ENCODE measurements at places on chromosomes 13 and 19.

GRCh38 chr19:44278181-44278690, 18.6 kb downstream of the ZNF233 start:
- no peak for DNase-seq

- DNase-seq: no peak
Measured at GRCh38 chr19:17718550-17718946, 732 bp upstream of the MAP1S start.

- no peak for DNase-seq
Measured at GRCh38 chr13:19960653-19960976, 2.1 kb downstream of the ZMYM2 start.

DNA sequence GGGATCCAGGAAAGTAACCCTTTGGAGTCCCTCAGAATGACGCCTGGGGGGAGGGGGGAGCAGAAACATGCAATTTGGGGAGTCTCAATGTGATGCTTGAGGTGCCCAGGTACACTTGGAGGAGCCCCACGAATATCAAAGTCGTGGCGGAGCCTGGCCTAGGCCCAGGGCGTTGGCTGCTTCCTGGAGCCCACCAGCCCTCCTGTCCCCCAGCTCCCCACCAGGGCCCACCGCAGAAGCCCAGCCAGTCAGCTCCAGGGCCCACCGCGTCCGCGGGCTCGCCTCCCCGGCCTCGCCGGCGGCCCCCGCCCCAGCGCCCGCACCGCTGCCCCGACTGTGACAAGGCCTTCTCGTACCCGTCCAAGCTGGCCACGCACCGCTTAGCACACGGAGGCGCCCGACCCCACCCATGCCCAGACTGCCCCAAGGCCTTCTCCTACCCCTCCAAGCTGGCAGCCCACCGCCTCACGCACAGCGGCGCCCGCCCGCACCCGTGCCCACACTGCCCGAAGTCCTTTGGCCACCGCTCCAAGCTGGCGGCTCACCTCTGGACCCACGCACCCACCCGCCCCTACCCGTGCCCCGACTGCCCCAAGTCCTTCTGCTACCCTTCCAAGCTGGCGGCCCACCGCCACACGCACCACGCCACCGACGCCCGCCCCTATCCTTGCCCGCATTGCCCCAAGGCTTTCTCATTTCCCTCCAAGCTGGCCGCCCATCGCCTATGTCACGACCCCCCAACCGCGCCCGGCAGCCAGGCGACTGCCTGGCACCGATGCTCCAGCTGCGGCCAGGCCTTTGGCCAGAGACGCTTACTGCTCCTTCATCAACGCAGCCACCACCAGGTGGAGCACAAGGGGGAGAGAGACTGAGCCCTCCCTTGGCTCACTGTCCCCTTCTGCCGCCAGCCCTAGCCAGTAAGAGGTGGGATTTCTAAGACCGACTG, 2.1 kb downstream of the ZNF575 start:
- no peak for DNase-seq

DNA sequence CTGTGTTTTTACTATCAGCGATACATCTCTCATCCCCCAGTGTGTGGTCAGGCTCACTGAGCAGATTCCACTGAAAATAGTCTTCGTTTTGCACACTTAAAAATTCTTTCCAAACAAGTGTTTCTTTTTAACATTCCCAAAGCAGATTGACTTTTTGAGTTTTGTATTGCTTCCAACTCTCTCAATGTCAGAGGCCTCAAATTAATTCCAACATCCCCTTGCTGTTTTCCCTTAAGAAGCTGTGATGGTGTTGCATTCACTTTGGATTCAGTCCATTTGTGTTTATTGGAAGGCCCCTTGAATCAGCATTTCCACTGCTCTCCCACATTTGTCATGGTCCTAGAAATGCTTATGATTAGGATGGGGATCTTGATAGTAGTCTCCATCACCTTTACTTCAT, 228.7 kb downstream of the KCNRG start:
- DNase-seq: no peak

DNA sequence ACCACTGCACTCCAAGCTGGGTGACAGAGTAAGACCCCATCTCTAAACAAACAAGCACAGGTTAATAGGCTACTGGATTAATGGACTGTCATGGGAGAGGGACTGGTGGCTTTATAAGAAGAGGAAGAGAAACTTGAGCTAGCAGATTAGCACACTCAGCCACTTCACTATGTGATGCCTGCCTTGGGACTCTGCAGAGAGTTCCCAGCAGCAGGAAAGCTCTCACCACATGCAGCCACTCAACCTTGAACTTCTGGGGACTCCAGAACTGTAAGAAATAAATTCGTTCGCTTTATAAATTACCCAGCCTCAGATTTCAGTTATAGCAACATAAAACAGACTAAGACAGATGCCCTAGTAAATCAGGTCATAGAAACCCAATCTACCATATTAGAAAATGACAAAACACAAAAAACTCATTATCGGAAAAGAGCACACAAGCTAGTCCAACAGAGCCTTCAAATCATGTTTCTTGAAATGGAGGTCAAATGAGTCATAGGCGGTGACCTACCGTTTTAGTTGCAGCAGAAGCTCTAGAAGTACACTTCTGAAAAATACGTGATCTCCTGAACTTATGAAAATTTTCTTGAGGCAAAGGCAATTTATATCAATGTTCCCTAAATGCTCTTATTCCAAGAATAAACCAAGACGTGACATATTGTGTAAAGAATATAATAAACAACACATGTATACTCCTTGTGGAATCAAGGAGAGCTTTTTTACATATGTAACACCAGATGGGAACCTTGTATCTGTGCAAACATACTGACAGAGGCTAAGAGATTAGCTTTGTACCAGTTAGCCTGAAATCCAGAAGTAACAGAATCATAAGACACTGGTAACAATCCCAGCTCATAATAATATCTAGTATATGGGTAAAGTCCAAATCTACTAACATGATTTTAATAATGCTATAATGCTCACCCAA, 340.9 kb upstream of the SGCG start:
- DNase-seq: no peak

DNA sequence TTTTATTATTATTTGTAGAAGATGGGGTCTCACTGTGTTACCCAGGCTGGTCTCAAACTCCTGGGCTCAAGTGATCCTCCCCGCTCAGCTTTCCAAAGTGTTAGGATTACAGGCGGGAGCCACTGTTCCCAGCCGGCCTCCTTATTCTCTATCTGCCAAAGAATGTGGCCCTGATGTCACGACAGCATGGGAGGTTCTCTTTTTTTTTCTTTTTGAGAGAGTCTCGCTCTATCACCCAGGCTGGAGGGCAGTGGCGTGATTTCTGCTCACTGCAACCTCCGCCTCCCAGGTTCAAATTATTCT, 23.5 kb downstream of the CARM1 start:
- no peak for DNase-seq

DNA sequence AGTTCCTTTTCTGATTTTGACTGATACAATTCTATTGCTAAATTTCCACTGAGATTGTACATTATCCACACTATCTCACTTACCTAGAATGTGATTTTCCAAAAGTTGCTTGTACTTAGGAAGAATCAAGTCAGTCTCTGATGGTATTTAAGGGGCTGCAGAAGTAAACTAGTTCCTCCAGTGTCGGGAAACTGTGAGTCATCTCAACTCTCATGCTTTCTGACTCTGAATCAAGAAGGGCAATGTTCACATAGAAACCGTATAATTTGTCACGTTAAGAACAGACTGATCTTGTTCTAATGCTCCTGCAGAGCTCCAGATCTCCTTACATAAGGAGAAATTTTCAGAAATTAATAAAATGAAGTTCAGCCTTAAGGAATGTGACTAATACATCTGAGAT, 369.3 kb downstream of the KLF5 start:
- DNase-seq: no peak

DNA sequence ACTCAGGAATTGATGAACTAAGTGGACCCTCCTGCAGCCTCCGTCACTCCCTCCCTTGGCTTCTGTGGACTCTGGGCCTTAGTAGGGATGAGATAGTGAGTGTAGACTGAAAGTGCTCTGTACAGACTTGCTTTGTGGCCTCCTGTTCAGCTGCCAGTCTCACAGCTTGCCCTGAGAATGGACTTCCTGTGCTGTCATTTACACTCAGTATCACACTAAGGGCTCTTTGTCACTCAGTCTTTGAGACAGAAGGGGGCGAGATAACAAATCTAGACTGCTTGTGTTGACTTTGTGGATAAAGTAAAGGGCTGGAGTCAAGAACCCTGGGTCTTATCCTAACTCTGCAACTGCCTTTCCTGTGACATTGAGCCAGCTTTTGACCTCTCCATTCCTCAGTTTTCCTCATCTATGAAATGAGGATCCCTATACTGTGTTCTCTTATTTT, 21.0 kb upstream of the SPRY2 start:
- no peak for DNase-seq

DNA sequence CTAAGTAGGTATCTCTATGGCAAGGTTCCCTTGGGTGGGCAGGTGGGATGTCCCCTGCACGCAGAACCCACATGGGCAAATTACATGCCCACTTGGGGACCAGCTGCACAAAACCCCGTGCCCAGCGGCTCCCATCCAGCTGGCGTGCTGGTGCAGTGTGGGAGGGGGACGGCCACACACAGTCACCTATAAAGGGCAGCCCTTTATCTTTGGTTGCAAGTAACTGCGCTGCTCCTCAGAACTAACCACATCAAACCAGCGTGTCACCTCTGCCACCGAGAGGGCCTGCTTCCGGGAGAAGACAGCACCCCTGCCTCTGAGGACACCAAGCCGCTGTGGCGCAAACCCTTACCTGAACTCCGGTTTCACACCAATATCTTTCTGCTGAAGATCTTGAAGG, 32.2 kb downstream of the ANKRD27 start:
- DNase-seq: no peak

- DNase-seq: no peak
Measured at GRCh38 chr13:103734837-103735236, 668.6 kb upstream of the SLC10A2 start.

DNA sequence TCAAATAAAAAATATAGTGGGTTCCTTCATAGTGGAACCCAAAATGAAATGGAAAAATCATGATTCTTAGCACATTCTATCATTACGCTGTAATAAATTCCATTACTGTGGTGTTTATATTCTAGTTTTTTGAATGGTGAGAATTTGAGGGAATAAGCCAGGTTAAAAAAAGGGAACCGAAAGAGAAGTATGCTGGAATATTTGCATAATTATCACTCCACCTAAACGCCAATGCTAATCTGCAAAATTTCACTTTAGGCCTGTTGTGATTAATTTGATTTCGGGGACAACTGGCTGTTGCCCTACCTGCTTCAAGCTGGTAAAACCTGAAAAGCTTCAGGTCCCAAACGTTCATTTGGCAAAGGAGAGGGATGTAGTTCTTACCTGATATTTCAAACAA, 32.1 kb upstream of the SCEL start:
- no peak for DNase-seq

DNA sequence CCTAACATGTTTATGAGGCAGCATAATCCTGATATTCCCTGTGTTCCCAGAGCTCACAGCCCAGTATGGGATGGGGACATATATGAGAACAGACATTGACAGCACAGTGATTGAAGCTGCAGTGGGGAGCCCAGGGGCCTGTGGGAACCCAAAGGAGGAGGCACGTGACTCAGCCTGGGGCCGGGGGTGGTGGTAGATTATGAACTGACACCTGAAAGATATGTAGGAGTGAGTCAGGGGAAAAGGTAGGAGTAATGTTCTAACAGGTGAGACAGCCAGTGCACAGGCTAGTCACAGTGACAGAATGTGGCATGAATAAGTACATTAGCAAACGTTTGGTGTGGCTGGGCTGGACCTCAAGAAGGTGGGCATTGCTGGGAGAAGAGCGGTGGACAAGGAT, 29.0 kb downstream of the CKM start:
- DNase-seq: no peak

- no peak for DNase-seq
Measured at GRCh38 chr13:94706843-94707399, 5.4 kb downstream of the SOX21 start.
